Right renal pelvis (tissue), 4 donors: ENCODE measurements at places on chromosomes 6 and 20.

DNA sequence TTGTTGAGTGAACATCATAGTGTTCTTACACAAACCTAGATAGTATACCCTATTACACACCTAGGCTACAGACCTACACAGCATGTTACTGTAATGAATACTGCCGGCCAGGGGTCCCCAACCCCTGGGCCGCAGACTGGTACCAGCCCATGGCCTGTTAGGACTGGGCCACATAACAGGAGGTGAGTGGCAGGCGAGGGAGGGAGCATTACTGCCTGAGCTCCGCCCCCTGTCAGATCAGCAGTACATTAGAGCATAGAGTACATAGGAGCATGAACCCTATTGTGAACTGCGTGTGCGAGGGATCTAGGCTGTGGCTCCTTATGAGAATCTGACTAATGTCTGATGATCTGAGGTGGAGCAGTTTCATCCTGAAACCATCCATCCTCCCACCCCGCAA is 126.3 kb downstream of the PRND start:
- DNase-seq, result no peak

DNA sequence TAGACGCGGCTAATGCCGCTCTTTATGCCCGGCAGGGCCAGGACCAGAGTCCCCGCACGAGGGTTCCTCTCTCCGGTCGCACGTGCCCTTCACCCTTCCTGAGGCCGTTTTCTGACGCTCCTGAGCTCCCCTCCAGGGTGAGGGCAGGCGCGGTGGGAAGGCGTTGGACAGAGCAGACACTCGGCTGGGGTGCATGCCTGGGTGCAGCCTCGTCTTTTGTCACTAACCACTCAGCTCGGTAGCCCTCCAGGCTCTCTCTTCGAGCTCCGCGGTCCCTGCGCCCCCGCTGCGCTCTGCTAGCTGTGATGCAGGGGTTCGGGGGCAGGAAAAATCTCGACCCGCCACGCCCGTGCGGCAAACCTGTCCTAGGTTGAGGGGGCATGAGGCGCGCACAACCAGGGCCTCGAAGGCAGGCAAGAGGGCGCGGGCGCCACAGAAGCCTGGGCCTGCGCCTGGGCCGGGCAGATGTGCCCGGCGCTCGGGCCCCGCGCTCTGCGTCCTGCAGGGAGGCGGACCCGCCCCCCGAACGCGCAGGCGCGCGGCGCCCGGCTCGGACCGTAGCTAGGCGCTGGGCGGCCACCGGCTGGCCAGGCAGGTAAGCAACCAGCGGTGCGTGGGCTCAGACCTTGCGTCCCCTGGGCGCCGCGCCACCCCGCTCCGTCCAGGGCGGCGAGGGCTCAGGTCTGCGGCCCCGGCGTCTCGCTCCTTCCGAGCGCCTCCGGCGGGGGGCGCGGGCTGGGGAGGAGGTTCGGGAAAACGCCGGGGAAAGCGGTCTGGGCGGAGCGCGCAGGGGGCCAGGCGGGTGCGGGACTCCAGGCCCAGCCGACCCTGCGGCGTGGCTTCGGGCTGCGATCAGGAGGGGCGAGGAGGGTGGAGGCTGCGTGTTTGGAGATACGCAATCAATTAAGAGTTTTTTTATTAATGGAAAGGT is at the start of gene L3MBTL1:
Gene L3MBTL1, plus strand, starts transcription at position 548 of the 931 bp plus-strand sequence. CDS start 5,807 bp downstream, outside the sequence.
- no peak for DNase-seq

DNA sequence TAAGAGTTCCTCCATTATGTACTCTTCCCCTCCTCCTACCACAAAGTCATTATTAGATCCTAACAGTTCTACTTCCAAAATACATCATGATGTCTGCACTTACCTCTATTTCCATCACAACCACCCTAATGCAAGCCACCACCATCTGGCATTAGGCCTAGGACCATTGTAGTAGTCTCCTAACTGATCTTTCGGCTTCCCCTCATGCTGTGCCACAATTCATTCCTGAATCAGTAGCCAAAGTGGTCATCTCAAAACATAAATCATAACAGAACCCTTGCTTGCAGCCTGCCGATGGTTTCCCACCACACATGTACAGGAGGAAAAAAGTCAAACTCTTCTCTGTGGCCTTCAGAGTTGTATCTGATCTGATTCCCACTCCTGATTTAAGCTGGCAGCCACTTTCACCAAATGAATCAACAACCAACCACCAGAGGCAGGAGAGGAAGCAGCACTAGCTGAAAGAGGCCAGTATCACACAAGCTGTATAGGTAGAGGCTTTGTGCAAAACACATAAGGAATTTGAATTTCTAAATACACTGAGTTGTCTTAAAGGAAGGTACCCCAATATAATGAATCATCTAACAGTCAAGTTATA is 26.1 kb downstream of the FAM184A start:
- no peak for DNase-seq

- no peak for DNase-seq
These were observed 62.7 kb upstream of the SYNDIG1 start for GRCh38 chr20:24406750-24407149.

- DNase-seq, result no peak
These were observed 49.5 kb downstream of the ADTRP start for GRCh38 chr6:11729076-11729475.

GRCh38 chr6:53664623-53665022 is 933 bp downstream of the KLHL31 start:
- no peak for DNase-seq

GRCh38 chr6:20416567-20417345 is 15.1 kb downstream of the E2F3 start:
- DNase-seq, result no peak

DNA sequence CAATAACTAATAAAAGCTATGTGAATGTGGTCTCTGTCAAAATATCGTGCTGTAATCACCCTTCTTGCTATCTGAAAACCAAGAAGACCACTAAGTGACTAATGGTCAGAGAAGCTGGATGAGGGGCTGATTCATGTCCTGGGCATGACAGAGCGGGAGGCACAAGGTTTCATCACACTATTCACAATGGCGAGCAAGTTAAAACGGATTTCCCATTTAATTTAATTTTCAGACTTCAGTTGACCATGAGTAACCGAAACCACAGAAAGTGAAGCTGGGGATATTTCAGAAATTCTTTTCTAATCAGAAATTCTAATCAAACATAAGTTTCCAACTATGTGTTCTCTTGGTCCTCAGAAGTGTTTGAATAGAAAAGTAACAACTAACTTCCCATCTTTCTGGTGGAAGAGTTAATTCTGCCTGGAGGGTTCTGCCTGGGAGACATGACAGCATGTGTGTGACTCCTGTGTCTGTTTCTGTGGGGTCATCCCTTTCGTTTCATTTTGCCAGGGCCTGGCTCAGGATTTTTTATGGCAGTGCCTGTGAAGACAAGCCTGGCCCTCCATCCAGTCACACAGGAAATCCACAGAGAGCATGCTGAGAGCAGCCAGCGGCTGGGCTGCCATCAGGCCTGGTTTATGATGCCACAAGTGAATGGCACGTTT is 98.9 kb downstream of the FAM120B start:
- DNase-seq, result no peak

DNA sequence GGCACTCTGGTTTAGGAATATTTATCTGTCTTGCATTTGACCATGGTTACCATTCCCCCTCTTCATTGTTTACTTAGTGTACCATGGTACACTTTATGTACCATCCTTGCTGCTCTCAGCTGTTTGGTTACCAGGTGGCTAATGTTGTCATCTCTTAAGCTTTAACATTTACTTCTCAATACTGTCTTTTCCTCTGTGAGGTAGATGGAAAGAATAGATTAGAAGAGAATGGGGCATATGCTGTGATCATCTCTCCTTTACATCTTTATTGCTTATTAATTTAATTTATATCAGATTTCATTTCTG is 109.2 kb downstream of the NCOA3 start:
- DNase-seq, result no peak

DNA sequence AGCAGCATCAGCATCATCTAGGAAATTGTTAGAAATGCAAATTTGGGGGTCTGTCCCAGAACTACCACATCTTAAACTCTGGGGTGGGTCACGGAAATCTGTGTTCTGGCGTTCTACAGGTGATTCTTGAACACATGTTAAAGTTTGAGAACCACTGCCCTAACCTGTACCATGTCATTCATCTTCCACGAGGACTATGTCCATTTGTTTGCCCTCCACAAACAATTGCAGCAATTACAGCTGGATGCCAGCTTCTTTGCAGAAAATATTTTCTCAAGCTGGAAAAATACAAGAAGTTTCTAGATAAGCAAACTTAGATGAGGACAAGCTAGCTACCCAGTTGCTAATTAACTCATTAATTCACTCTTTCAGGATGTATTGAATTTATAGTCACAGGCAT is 54.1 kb downstream of the MAFB start:
- no peak for DNase-seq

DNA sequence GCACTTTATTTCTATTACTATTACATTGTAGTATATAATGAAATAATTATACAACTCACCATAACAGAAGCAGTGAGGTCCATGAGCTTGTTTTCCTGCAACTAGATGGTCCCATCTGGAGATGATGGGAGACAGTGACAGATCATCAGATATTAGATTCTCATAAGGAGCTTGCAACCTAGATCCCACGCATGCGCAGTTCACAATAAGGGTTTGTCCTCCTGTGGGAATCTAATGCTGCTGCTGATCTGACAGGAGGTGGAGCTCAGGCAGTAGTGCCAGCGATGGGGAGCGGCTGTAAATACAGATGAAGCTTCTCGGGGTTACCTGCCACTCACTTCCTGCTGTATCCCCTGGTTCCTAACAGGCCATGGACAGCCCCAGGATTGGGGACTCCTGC is 139.5 kb upstream of the TCF21 start:
- no peak for DNase-seq

GRCh38 chr6:111625461-111626391 is 20.0 kb upstream of the TRAF3IP2 start:
- no peak for DNase-seq

DNA sequence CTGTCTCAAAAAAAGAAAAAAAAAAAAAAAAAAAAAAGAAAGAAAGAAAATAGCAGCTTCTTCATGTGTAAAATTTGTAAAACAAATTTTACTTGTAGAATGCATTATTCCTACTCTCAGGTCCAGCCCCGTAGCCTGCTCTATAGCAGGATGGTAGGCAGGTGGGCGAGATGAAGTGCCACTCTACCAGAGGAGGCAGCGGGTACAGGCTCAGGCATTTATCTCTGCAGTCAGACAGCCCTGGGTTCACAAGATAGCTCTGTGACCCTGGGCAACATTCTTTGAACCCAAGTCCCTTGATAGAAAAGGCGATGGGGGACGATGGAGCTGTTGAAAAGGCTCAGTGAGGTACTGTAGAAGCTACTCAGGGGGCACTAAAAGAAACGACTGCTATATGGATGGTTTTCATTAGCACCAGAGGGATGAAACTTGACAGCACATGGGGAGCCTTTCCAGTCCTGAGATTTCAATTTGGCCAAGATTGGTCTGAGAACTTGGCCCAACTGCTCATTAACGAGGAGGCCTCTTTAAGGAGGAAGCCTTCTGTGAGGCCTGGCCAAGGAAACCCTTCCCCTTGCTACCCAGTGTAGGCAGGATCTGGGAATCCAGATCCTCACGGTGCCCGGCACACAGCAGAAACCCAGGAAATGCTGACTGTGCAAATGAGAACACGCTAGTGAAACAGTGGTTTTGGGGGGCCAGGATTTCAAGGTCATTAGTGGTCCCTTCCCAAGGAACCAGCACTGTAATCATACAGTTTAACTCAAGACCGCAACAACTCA is 63.1 kb downstream of the MYH7B start:
- no peak for DNase-seq

- no peak for DNase-seq
These were observed 161.2 kb downstream of the VEGFA start for GRCh38 chr6:43931201-43931600.

GRCh38 chr6:63634630-63635029 is 972 bp upstream of the PHF3 start:
- DNase-seq, result no peak

DNA sequence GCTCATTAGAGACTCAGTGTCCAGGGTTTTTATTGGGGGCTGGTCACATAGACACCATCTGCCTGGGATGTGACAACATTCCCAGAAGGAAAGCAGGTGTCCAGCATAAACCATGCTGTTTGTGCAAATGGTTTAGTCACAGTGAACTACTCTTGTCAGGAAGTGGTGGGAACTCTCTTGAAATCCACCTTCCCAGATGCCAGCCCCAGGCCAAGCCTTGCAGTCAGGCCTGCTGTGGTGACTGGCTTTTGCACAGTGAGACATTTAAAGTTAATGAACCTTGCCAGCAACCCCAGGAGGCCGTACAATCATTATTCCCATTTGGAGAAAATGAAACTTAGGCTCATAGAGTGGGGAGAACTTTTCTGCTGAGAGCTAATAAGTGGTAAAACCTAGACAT is 242.5 kb upstream of the KCNG1 start:
- no peak for DNase-seq

- no peak for DNase-seq
These were observed 87.5 kb downstream of the TRERF1 start for GRCh38 chr6:42363926-42364849.
